ENCODE measurements at places on chromosomes 5 and 9. TPM values are rescaled to one million over a fixed set of nuclear protein-coding genes. Genes with fewer than 3 reads are reported as not detected.
A peak's percentile ranks its signal among the peaks of the same experiment; 100 is the strongest.

DNA sequence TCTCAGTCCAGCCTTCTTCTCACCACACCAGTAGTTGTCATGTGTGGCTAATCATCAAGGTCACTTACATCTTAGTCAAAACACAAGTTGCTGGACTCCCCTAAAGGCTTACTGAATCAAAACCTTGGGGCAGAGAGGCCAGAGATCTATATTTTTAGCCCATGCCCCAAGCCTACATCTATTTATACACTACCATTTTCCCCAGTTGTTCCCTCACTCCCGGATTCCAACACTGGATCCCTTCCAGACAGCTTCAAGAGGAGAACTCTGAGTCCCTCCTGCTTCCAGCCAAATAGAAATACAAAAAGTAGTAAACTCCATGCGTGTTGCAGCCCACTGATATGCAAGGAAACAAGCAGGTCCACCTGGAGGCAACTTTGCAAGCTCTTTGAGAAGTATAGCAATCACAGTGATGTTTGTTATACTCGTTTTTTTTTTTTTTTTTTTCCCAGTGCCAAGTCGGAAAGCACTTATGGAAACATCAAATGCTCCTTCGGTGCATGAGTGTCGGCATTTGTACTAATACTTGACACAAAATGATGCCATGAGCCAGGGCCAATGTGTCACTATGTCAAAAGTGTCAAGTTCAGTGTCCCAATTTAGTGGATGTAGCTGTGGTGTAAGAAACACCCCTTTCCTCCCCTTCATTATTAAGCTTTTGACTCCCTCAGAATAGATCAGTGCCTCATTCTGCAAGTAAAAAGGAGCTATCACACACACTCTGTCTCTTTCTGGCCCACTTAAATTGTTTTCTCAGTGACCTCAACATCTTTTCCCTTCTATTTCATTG lies 594.2 kb upstream of the SGCD start:
- H3K4me3 ChIP-seq = peak overlapping the region; percentile 39
- H3K27me3 ChIP-seq = no peaks in the 10 kb centered on the region

DNA sequence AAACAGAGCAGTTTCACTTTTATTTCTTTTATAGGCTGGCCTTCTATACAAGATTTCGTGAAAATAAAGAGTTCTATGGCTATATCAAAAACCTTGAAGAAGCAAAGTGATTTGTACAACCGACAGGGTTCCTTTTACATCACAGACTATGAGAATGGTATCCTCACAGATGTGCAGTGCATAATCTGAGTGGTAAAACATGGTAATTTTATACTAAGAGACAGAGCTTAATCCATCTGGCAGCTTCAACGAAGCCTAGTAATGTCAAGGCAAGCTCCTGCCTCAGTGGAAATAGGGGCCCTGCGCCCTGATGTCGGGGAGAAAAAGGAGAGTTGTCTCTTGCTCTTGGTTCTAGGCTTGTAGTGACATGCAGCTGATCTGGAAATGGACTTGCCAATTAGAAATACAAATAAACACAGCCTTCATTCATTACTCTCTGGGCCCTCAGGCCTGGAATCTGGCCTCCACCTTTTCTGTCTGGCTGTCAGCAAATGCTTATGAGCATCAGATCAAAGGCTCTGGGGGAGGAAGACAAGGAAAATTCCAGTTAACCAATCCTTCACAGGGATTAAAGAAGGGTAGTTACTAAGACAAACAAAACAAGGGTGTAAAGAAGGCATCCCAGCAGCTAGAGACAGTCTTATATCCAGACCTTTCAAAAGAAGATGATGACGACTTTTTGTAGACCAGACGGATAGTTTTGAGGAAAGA lies 33.6 kb upstream of the TRIM32 start:
- H3K27ac ChIP-seq = no peak overlapping the region
- H3K27me3 ChIP-seq = no peaks in the 10 kb centered on the region
- DNase-seq = no peak
- no peak overlapping the region for H3K4me3 ChIP-seq
- H3K36me3 ChIP-seq = peaks cover 13% of the 10 kb centered on the region
- H3K4me1 ChIP-seq = peaks cover 10% of the 10 kb centered on the region

GRCh38 chr5:101686536-101687157 lies 609.4 kb downstream of the SLCO4C1 start:
- H3K36me3 ChIP-seq = no peaks in the 10 kb centered on the region
- H3K27me3 ChIP-seq = no peaks in the 10 kb centered on the region
- no peaks in the 10 kb centered on the region for H3K4me1 ChIP-seq
- no peak overlapping the region for H3K27ac ChIP-seq
- no peak overlapping the region for H3K4me3 ChIP-seq
- no peak for DNase-seq

GRCh38 chr5:107572715-107573368 lies 97.9 kb downstream of the EFNA5 start:
- H3K27ac ChIP-seq = no peak overlapping the region
- no peaks in the 10 kb centered on the region for H3K36me3 ChIP-seq
- H3K27me3 ChIP-seq = peaks cover 2% of the 10 kb centered on the region

DNA sequence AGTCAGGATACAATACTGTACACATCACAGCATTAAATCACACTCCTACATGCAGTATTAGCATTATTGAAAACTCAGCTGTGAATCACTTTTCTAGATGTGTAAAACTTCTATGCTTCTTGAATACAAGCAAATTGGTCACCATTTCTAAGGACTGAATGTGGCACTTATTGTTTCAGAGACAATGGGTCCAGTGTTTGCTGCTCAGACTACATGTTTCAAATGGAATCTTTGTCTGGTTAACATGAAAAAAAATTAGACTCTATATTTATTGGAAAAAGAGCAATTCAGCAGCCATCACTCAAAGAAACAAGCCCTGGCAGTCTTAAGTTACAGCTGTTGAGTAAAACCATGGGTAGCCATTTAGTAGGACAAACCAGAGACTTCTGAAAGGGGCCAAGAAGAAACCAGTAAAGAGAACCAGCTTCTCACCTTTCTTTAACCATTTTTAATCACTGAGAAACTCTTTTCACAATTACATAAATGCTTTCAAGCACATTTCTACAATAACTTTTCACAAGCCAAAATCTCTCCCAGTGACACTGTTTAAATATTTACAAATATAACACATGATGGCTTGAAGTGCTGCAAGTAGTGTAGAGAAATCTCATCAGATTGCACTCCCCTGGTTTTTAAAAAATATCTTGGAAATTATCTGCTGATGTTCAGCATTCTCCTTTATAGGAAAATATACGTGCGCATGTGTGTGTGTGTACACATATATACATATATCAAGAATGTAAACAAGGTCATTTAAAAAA lies 35.2 kb downstream of the OR2K2 start:
- DNase-seq = no peak
- no peaks in the 10 kb centered on the region for H3K4me1 ChIP-seq
- no peak overlapping the region for H3K4me3 ChIP-seq
- no peaks in the 10 kb centered on the region for H3K27me3 ChIP-seq

DNA sequence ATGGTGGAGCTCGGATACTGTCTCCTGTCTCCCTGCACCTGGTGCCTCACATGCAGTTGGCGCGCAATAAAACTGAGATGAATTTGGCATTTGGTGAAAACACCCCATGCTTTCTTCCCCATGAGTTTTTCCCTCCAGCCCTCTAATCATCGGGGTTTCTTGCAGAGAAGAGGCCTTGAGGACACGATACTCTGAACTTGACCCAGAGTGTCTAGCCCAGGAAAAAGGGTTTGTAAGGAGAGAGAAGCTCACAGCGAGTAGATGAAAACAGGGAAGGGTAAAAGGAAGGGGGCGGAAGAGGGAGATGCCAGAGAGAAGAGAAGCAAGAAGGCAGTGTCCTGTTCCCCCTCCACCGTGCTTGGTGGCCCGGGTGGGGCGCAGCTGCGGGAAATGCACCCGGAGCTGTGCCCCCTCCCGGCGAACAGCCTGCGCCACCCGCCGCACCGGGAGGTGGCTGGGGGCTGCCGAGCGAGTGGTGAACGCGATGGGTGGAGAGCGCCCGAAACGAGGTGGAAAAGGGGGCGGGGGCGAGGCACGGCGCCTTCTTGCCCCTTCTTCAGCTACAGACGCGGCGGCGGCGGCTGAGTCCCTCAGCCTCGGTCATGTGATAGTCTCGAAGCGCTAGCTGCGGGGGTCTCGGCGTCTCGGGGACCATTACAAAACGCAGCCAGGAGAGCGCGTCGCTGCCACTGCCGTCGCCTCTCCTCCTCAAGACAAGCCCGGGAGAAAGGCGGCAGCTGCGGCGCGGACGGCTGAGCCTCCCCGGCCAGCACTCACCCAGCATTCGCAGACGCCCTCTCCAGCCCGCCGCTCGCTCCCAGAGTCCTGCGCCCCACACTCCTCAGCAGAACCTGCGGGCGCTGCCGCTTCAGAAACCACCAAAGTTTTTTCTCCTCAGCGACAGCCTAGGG lies 1.1 kb upstream of the FOXB2 start:
- peak overlapping the region; percentile 51 for H3K4me3 ChIP-seq
- no peaks in the 10 kb centered on the region for H3K36me3 ChIP-seq
- peaks cover 35% of the 10 kb centered on the region for H3K4me1 ChIP-seq
- H3K27ac ChIP-seq = no peak overlapping the region
- peaks cover 6% of the 10 kb centered on the region for H3K27me3 ChIP-seq
- no peak for DNase-seq

DNA sequence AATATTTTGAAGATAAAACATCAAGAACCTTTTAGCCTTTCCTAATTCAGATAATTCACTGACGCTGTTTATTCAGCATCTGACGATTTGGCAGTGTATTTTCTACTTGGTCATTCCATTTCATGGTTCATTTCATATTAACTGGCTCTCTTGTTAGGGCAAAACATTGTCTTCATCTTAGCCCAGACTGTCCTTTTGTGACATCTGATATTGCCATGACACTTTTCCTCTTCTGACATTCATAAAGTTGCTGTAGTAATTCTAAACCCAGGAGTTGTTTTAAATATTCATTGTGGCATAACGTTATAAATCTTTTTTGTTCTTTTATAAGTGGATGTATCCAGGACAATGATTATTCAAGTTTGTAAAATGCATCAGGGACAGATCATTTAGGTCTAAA lies 1.8 kb downstream of the SCAMP1 start:
- H3K4me3 ChIP-seq = peak overlapping the region; percentile 96
- H3K36me3 ChIP-seq = no peaks in the 10 kb centered on the region
- H3K4me1 ChIP-seq = peaks cover 21% of the 10 kb centered on the region
- peak overlapping the region; percentile 91 for H3K27ac ChIP-seq
- H3K27me3 ChIP-seq = no peaks in the 10 kb centered on the region

- no peak overlapping the region for H3K27ac ChIP-seq
- no peaks in the 10 kb centered on the region for H3K4me1 ChIP-seq
- peaks cover 3% of the 10 kb centered on the region for H3K27me3 ChIP-seq
- H3K36me3 ChIP-seq = no peaks in the 10 kb centered on the region
- DNase-seq = no peak
These were observed 128.0 kb downstream of the SLC1A3 start for GRCh38 chr5:36734422-36734821.

DNA sequence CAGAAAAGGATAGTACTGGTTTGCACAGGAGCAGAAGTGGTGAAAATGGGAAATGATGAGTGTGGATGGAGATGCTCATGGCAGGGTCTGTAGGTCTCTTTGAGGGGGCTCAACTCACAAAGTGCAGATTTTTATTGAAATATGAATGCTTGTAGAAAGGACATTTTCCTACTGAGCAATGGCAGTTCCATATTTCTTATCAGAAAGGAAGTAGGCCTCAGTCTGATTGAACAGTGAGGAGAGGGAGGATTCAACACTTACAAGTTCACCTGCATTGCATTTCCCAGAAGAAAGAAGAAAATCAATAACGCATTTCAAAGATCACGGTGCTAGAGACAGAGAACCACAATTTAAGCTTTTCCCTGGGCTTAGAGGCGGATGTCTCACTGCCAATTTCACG lies 49.2 kb downstream of the ANXA2R start:
- peaks cover 11% of the 10 kb centered on the region for H3K4me1 ChIP-seq
- peak overlapping the region; percentile 73 for H3K4me3 ChIP-seq
- H3K27me3 ChIP-seq = peaks cover 40% of the 10 kb centered on the region

DNA sequence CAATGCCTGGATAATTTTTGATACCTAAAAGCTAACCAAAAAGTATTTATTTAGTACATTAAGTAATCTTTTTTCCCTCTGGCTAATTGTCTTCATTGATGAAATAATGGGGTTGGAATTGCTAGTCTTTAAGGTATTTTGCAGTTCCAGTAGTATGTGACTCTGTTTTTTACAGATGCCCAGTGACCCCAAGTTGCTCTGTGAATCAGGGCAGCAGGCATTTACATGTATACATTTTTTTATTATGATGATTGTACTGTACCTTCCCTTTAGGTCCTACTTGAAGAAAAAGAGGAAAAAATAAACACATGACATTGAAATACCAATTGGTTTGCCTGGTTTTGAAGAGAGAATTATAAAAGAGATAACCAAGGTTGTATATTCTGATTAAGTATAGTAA lies 385.5 kb downstream of the ADGRV1 start:
- H3K4me3 ChIP-seq = no peak overlapping the region
- no peaks in the 10 kb centered on the region for H3K36me3 ChIP-seq
- no peak overlapping the region for H3K27ac ChIP-seq

GRCh38 chr9:137458194-137459151 lies 661 bp downstream of the NSMF start:
- H3K27ac ChIP-seq = peak overlapping the region; percentile 9
- DNase-seq = peak; percentile 34
- H3K36me3 ChIP-seq = no peaks in the 10 kb centered on the region
- H3K4me3 ChIP-seq = peak overlapping the region; percentile 72
- H3K27me3 ChIP-seq = no peaks in the 10 kb centered on the region
- peaks cover 8% of the 10 kb centered on the region for H3K4me1 ChIP-seq

DNA sequence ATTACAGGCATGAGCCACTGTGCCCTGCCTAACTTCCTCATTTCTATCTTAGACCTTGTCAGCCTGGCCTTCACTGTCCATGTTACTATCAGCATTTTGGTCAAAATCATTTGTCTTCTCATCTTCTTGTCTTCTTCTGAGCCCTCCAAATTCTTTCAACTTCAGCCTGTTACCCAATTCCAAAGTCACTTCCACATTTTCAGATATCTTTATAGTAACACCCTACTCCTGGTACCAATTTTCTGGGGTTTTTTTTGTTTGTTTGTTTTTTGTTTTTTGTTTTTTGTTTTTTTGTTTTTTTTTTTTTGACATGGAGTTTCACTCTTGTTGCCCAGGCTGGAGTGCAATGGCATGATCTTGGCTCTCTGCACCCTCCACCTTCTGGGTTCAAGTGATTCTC lies 90.3 kb upstream of the LARP1 start:
- no peaks in the 10 kb centered on the region for H3K36me3 ChIP-seq
- no peak overlapping the region for H3K4me3 ChIP-seq
- no peaks in the 10 kb centered on the region for H3K4me1 ChIP-seq
- DNase-seq = no peak
- H3K27ac ChIP-seq = no peak overlapping the region

Gene F2RL2
- polyA plus RNA-seq = not detected

Gene PCSK1
- polyA plus RNA-seq = 0.17 TPM

Gene PCDHB14
- polyA plus RNA-seq = 0.51 TPM
